ENCODE measurements at places on chromosomes 4 and X. TPM values are rescaled to one million over a fixed set of nuclear protein-coding genes. Genes with fewer than 3 reads are reported as not detected.

Gene RPL10
- 5,663 TPM for total RNA-seq

Gene MXRA5
- total RNA-seq = not detected

Gene MBNL3
- total RNA-seq = 0.07 TPM

Gene MSMO1
- 19.5 TPM for total RNA-seq

Gene TLR3
- total RNA-seq = 0.44 TPM

Gene PITX2
- total RNA-seq = 0.63 TPM

Gene RTL5
- total RNA-seq = 2.2 TPM

Gene PABPC1L2B
- total RNA-seq = not detected

Gene ZNF827
- 2.8 TPM for total RNA-seq

Gene CXCL6
- not detected for total RNA-seq

Gene PPP2R3B
- total RNA-seq = 21.8 TPM

Gene CENPVL1
- not detected for total RNA-seq

Gene INPP4B
- total RNA-seq = 4.5 TPM

Gene SLC26A1
- 0.29 TPM for total RNA-seq

Gene FGF2
- total RNA-seq = 49.1 TPM

Gene HEPH
- total RNA-seq = not detected

Gene PPP4R3C
- total RNA-seq = not detected

Gene TMEM154
- total RNA-seq = 0.03 TPM

Gene IL2
- not detected for total RNA-seq

Gene SLITRK4
- not detected for total RNA-seq

Gene PPAT
- 14.4 TPM for total RNA-seq

Gene FAM53A
- 1.00 TPM for total RNA-seq

Gene PARM1
- total RNA-seq = 0.51 TPM

Gene HSFX2
- 0.18 TPM for total RNA-seq

Gene NAP1L3
- total RNA-seq = 0.32 TPM

Gene TRIM61
- not detected for total RNA-seq

Gene WAS
- total RNA-seq = 0.52 TPM

Gene TMEM185A
- 29.3 TPM for total RNA-seq

Gene PABPC5
- total RNA-seq = not detected

Gene NEIL3
- total RNA-seq = 7.1 TPM

Gene TBC1D1
- total RNA-seq = 26.6 TPM

Gene TRPC3
- total RNA-seq = 0.08 TPM

Gene PABPC4L
- 0.06 TPM for total RNA-seq

Gene AP1S2
- 16.7 TPM for total RNA-seq

Gene CSAG3
- total RNA-seq = not detected

Gene SRPX2
- 2.6 TPM for total RNA-seq

Gene NPY5R
- not detected for total RNA-seq

Gene CDKL5
- 6.7 TPM for total RNA-seq
